ENCODE measurements at places on chromosomes 12 and 14.

DNA sequence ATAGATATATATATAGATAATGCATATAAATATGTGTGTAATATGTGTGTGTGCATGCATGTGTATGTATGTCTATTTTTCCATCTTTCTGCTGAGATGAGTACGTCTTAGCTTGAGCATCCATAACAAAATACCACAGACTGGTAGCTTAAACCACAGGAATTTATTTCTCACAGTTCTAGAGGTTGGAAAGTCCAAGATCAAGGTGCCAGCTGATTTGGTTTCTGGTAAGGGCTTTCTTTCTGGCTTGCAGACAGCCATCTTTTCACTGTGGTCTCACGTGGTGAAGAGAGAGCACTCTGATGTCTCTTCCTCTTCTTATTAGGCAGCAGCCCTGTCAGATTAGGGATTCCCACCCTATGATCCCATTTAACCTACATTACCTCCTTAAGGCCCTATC is 47.3 kb downstream of the ACSM4 start:
- DNase-seq, result no peak

GRCh38 chr12:10590966-10591365 is 22.4 kb downstream of the MAGOHB start:
- DNase-seq, result no peak

DNA sequence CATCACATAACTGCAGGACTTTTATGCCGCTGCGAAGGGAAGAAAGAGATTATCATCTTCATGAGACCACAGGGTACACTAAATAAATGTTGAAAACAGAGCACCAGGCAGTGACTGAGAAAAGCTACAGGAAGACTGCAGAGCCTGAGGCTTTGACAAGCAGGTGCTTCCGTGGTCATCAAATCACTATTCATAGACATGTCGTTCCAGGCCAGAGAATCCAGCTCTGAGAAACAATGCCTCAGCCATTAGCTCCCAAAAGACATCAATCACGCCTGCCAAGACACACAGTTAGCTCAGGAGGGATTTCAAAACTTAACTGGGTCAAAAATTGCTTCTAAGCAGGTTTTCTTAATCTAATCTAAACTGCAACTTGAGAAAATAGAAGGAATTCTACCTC is 47.2 kb upstream of the GARIN6 start:
- DNase-seq, result no peak

GRCh38 chr14:59055006-59055405 is 133.5 kb upstream of the DAAM1 start:
- DNase-seq, result no peak

DNA sequence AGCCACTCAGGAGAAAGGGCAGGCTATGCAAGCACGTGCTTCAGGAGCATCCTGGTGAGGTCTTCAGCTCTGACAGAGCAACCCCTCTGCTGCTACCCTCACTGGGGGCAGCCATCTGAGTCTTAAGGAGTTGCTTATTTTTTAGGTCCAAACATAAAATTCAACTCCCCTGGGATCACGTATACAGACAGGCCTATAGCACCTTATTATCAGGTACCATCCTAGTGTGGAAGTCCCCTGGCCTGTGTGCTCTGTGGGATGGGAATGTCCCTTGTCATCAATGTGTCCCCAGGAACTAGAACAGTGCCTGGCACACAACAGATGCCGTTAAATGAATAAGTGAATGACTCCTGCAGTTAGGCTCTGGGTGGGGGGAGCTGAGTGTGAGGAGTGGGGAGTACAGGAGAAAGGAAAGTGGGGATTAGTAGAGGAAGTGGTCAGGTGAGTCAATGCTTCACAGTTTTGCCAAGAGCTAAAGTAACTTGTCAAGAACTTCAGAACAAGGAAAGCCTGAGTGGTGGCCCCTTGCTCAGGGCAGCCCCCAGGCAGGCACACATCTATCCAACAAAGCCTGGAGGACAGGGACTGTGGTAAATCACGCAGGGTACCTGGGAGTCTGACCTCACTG is 33.5 kb downstream of the DAD1 start:
- no peak for DNase-seq

DNA sequence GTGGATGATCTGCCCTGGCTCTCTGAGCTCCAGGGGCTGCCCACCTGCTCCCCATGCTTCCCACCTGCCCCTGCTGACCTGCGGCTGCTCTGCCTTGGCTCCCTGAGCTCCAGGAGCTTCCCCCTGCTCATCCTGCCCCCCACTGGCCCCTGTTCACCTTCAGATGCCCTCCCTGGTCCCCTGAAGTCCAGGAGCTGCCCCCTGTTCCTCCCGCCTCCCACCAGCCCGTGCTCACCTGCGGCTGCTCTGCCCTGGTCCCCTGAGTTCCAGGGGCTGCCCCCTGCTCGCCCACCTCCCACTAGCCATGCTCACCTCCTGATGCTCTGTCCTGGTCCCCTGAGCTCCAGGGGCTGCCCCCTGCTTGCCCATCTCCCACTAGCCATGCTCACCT is 219.7 kb downstream of the TMEM121 start:
- DNase-seq, result no peak

DNA sequence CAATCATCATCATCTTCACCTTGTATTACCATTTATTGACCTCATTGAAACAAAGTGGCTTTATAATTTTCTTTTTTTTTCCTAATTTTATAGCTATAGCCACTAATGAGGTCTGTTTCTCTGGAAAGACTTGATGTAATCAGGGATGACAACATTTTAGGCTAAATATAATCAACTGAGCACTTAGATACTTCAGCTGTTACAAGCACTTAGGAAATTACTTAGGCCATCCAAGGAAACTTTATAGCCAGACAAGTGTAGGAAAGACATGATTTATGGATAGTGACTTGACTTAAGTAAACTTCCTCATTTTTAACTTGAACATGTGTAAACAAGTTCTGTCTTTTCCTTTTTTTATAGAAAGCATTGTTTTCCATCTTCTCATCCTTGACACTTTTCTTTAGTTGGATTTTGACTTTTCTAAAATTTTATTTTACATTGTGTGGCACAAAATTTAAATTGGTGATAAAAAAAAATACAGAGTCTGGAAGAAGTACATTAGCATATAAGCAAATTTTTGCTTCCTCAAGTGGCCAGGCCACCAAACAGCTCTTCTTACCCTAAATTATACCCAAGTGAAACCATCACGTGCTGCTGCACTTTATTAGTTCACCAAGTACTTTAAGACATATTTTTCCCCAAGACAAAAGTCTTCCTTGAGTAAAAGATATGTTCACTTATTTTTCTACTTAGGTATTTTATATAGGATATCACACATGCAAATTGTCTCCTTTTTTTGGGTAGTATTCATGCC is 15.1 kb downstream of the CPNE8 start:
- no peak for DNase-seq

DNA sequence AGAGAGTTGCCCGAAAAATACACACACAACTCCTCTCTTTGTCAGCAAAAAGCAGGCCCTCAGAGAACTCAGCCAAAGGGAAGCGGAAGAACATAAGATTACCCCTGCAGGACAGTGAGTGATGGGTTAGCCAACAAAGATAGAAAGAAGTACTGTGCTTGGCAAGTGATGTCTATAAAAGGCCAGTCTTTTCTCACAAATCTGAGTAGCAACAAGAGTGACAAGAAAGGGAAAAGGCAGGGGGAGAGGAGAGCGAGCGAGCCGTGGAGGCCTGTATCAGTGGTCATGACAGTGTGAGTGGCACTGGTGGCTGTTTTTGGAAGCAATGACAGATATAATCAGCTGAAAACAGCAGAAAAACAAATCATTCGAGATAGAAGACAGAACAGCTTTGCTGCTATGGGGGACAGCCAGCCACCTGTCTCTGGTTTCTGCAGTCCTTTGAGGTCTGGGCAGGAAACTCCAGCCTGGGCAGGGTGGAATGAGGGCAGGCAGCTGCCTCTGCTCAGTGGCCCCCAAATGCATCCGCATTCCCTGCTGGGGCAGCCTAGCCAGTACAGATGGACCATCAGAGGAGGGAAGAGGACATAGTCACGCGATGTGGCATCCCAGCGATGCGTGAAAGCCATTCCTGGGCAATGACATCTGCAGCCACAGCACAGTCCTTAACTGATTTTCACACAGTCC is 74.7 kb downstream of the TRIM9 start:
- no peak for DNase-seq

- no peak for DNase-seq
Measured at GRCh38 chr14:103854822-103855733, 7.7 kb upstream of the PPP1R13B start.

Data from amniotic stem cell (primary cell).